ENCODE measurements at places on chromosomes 6 and 20.

DNA sequence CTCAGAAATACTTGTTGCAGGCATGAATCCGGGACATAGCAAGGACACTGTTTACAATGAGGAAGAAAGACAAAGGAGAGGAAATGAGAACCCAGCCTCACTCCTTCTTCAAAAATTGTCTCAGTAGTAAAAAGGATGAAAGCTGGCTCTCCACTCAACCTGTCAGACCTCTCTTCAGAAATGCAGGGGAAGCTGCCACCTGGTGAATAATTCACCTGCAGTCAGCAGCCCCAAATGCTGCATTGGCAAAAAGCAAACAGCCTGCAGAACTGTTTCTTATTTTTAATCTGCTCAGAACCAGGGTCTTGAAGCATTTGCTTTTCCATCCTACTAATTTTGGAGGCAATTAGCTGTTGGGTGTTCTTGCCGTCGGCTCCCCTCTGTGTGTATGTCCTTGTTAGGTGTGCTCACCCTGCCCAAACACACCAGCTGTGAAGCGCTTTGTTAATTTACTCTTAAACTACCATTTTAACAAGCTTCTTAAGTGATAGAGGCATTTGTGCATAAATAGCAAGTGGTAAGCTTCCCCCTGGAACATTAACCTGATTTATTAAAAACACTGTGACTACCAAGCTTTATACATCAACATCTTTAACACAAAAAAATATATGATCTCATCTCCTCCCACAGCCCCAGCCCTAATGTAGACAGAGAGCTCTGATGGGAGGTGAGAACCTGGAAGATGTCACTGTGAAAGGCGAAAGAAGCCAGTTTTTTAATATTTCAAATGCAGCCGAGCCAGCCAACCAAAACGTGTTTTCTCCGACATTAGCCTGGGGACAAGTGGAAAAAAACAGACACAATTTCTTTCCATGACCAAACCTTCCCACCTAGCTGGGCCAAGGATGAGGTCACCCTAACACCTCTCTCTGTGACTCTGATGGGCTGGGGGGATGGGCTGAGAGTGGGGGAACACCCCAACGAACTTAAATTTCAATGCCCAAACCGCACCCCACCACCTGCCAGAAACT is 451.0 kb upstream of the SULF2 start:
- DNase-seq = no peak

DNA sequence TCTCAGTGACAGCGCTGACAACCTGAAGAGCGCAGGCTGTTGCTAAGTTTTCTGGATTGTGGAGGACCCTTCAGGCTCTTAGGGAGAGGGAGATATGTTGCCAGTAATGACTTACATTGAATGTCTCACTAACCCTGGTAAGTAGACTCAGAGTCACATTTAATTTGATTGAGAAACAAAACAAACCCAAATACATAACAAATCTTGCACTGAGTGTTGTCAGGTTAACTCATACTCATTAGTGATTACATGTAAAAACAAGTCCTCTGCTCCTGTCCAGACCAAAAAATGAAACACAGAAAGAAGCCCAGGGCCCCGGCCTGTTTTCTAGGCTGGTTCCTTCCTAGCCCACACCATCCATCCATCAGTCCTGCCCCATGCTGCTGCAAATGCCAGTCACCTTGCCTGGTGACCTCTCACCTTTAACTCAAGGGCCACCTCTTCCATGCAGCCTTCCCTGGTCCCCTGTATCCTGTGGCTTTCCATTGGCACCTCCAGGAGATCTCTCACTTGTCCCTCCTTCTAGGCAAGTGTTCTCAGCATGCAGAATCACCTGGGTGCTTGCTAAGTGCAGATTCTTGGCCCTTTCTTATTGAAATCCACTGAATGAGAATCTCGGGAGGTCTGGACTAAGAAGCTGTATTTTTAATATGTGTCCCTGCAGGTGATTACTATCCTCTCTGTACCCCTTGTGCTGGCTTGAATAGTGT is 34.7 kb upstream of the ERVFRD-1 start:
- DNase-seq = no peak

GRCh38 chr6:158481690-158482473 is 78.0 kb upstream of the TMEM181 start:
- peak; percentile 78 for DNase-seq

GRCh38 chr6:15400572-15401004 is 154.7 kb downstream of the JARID2 start:
- no peak for DNase-seq

DNA sequence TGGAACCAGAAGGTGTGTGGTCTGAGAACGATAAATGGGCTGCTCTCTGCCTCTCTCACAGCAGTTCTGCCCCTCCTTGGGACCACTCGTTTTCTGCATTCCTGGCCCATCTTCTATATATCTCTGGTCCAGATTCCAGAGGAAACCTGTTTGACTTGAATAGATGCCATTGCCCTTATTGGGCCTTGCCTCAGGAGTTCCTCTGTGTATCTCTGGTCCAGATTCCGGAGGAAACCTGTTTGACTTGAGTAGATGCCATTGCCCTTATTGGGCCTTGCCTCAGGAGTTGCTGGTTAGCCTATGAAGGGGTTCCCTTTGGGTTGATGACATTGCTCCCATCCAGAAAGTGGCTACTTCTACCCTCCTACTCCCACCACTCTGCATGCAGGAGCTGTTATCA is 189.4 kb downstream of the SLC16A10 start:
- DNase-seq = no peak

- no peak for DNase-seq
These were observed 239.7 kb upstream of the SUPT3H start for GRCh38 chr6:45617441-45617840.

DNA sequence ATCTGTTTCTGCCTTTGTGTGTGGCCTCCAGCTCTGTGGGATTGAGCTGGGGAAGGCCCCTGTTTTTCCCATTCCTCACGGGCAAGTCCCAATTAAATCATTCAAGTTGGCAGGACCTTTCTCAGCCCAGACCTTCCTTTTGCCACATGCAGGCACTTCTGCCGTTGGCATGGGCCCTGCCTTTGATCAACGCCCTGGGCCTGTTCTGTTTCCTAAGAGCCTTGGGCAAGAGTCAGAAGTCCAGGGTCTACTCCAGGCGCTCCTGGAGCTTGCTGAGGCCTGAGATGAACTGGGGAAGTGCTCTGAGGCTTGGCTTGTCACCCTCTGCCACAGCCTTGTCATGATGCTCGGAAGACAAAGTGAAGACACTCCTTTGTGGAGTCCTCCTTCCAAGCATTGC is 7.1 kb downstream of the IP6K3 start:
- DNase-seq = no peak

GRCh38 chr20:3576363-3576762 is 86.8 kb downstream of the GFRA4 start:
- no peak for DNase-seq

GRCh38 chr6:33112148-33112547 is 36.4 kb downstream of the HLA-DPB1 start:
- peak; percentile 88 for DNase-seq

GRCh38 chr20:309306-309840 is 12.0 kb downstream of the ZCCHC3 start:
- DNase-seq = no peak

GRCh38 chr6:87661016-87661415 is 41.0 kb downstream of the AKIRIN2 start:
- DNase-seq = peak; percentile 35

- DNase-seq = no peak
These were observed 595 bp downstream of the FKBPL start for GRCh38 chr6:32129297-32130088.

GRCh38 chr20:54476169-54477009 is 996 bp downstream of the DOK5 start:
- DNase-seq = no peak

- no peak for DNase-seq
These were observed 22.4 kb upstream of the TGM2 start for GRCh38 chr20:38187517-38187916.

GRCh38 chr20:32244959-32245358 is 32.5 kb upstream of the KIF3B start:
- no peak for DNase-seq

DNA sequence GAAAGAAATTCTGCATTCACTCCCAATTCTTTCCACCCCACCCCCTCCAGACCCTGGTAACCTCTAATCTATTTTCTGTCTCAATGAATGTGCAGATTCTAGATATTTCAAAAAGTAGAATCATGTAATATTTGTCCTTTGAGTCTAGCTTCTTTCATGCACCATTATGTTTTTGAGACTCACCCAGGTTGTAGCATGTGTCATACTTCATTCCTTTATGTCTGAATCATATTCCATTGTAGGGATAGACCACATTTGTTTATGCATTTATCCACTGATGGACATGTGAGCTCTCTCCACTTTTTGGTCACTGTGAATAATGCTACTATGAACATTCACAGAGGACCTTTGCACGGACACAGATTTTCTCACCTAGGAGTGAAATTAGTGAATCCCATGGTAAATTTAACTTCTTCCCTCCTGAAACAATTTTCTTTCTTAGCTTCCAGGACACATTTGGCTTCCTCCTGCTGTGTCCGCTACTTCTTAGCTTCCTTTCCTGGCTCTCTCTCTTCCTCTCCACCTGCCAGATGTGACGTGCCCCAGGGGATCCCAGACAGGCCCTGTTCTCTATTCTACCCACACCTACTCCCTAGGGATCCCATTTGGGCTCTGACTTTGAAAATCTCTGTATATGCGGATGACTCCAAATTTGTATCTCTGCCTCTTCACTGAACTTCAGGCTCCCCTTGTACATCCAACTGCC is 24.1 kb upstream of the ARFGEF2 start:
- DNase-seq = peak; percentile 83

DNA sequence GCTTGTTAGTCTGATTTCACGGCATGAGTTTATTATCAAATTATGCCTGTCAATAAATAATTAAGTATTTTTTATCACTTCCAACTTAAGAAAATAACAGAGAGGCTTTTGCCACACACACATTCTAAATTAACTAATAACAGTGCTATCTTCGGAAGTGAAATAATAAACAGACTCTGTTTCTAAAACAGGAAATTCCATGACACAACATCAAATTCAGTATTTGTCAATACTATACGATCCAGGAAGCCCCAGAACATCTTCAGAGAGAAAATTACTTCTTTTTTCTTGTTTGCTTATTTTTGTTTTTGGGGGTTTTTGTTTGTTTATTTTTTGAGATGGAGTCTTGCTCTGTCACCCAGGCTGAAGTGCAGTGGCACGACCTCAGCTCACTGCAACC is 150.7 kb upstream of the PRDM1 start:
- no peak for DNase-seq

Measured in AG08395 (cell line).